ENCODE measurements at places on chromosomes 5 and 9.

GRCh38 chr5:96177303-96177869 is 215.7 kb upstream of the ELL2 start:
- no peak for DNase-seq

DNA sequence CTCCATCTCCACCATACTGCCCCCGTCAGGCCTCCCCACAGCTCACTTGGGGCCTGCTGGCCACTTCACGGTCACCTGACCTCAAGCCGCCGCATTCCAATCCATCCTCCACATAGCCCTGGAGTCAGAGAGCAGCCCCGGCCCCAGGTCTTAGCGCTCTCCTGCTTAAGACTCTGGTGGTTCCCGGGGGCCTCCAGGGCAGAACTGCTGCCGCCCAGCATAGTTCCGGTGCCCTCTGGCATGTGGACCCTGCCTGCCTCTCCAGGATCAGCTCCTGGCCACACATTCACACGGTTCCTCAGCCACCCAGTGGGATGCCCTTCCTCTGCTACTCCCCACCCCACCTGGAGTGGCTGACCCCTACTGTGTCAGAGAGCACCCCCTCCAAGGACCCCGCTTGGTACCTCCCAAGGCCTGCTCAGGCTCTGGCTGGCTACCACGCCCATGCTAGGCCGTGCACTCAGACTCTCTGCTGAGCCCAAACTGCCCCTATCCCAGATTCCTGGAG is 8.7 kb downstream of the PHYKPL start:
- no peak for DNase-seq

DNA sequence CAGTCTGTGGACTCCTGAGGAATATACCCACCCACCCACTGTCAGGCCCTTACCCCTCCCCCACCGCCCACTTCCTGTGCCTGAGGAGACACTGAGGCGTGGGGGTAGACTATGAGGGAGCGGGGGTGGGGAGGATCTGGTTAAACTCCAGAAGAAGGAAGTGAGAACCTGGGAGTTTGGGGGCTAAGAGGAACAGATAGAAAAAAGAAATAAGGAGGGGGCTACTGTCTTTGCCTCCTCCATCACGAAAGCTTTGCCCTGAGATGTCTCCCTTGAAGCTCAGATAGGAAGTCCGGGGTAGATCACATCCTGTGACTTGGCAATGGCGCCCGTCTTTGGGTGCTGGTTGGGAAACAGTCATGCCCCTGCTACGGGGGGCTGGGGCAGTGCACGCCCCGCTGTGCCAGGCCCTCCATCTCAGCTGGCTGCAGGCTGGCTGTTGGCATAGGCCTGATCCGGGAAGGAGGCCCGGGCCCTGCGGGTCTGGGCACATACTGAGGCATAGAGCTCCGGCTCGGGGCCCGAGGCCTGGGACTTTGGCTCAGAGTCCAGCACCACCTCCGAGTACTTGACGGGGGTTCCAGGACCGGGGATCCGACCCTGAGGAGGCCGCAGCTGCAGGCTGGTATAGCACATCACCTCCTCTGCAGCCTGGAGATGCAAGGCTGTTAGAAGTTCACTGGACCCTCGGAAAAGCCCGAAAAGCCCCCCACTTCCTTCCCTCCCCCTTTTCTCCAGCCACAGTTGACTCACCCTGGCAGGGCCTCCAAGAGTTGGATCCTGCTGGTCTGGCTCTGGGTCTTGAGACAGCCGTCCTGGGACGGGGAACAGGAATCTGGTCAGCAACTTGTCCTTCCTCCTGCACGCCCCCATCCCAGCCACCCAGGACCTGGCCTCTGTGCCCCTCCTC is 1.0 kb downstream of the SIT1 start:
- DNase-seq = no peak

- no peak for DNase-seq
Measured at GRCh38 chr5:163535290-163535689, 29.9 kb downstream of the MAT2B start.

DNA sequence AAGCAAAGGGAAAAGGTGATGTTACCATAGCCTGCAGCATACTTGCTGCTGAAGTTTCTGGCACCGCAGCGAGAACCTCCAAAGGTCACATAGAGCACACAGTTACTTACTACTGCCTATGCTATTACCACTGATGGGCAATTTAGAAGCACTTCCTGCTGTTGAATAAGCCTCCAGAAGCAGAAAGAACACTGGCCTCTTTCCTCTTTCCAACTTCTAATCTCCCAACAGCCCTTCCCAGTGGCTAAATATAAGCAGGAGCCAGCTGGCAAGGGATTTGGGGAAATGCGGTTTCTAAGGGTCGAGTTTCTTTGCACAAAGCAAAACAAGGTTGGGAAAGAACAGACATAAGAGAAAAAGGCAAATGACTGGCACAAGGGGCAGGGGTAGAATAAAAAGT is 669.2 kb upstream of the ACO1 start:
- no peak for DNase-seq

- no peak for DNase-seq
Measured at GRCh38 chr5:10315824-10316509, 8.3 kb upstream of the CMBL start.
